Cortex of kidney (tissue), 1 donor: ENCODE measurements at places on chromosomes 11 and 22.

DNA sequence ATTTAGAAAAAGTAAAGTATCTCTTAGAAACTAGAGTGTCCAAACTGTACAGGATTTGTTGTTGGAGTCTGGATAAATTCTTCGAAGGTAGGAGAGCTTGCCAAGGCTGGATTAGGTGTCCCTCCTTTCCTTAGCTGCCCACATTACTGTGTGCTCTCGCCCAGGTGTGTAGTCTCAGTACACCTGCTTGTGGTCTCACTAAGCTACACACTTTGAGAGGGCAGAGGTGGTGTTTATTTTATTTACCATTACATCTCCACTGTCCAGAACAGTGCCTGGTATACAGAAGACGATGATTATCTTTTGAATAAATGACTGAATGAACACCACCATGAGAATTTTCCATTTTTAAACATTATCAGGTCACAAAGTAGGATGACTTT is 36.5 kb downstream of the VSIG10L2 start:
- no peak for DNase-seq

GRCh38 chr11:113182288-113182687 is 132.1 kb upstream of the TTC12 start:
- DNase-seq: no peak

DNA sequence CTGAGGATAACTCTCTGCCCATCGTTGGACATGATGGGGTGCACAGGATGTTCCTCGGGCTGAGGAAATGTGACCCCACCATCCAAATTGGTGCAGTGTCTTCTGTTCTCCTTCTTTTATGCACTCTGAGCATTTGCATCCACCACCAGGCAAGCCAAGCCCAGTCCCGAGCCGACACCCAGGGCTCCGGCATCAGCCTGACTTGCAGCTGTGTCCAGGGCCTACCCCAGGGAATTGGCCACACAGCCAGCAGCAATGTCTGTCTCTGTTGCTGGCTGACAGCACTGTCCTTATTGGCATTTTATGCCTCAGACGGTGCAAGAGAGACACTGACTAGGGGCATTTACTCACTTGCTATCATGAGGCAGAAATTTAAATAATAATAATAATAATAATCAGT is 25.4 kb upstream of the CPT1A start:
- DNase-seq: no peak

DNA sequence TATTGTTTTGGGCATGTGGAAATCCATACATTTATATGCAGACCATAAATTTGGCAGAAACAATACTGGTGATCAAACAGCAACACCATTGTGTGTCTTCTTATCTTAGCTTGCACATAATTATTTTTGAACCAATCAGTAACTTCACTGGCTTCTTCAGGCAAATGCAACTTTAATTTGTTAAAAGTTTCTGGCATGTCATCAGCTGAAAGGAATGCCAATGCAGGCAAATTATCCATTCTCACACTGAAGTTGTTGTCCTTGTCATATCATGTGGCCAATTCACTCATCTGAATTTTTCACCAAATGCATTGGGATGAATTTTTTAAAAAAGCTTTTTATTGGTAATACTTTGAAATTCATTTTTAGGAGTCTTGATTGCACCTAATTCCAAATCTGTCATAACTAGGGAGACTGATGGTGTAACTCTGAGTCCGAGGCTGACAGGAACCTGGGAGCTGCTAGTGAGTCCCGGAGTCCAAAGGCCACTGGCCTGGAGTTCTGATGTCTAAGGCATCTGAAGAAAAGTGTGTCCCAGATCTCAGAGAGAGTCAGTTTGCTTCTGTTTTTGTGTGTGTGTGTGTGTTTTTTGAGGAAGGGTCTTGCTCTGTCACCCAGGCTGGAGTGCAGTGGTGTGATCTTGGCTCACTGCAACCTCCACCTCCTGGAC is 17.4 kb upstream of the OR10V1 start:
- DNase-seq: no peak

DNA sequence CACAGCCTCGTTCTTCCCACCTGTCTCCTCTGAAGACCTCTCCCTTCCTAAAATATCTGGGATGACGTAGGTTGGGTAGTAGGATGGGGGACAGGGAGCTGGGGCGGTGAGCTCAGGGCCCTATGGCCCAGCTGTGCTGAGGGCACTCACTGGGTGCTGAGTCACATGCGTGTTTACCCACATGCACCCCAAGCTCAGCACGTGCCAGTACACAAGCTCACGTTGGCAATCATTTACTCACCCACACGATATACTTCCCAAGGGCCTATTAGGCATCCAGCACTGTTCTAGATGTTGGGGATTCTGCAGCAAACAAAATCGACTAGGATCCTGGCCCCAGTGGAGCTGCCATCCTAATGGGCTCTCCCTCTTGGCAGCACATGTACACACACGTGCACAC is 28.7 kb downstream of the ARAP1 start:
- DNase-seq: no peak

GRCh38 chr11:29119707-29120618 is 896.9 kb downstream of the KCNA4 start:
- no peak for DNase-seq

DNA sequence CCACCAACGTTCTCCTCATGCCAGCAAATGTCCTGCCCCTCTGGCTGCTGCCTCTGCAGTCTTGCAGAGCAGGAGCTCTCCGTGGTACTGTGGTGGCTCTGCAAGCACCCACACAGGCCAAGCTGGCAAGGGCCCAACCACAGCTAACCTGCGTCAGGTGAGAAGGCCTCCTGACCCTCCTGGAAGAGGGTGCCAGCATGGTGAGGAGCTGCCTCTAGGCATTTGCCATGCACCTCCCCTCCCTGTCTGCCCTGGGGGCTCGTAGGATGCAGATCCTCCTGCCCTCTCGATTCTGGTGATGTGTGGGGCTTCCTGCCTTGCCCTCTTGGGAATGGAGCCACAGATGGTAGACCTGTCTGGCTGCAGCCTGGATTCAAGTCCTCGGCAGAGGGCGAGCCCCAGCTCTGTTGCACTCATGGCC is 1408.8 kb downstream of the TBC1D22A start:
- DNase-seq: no peak

GRCh38 chr11:114083391-114084252 is 24.1 kb downstream of the ZBTB16 start:
- DNase-seq: no peak

DNA sequence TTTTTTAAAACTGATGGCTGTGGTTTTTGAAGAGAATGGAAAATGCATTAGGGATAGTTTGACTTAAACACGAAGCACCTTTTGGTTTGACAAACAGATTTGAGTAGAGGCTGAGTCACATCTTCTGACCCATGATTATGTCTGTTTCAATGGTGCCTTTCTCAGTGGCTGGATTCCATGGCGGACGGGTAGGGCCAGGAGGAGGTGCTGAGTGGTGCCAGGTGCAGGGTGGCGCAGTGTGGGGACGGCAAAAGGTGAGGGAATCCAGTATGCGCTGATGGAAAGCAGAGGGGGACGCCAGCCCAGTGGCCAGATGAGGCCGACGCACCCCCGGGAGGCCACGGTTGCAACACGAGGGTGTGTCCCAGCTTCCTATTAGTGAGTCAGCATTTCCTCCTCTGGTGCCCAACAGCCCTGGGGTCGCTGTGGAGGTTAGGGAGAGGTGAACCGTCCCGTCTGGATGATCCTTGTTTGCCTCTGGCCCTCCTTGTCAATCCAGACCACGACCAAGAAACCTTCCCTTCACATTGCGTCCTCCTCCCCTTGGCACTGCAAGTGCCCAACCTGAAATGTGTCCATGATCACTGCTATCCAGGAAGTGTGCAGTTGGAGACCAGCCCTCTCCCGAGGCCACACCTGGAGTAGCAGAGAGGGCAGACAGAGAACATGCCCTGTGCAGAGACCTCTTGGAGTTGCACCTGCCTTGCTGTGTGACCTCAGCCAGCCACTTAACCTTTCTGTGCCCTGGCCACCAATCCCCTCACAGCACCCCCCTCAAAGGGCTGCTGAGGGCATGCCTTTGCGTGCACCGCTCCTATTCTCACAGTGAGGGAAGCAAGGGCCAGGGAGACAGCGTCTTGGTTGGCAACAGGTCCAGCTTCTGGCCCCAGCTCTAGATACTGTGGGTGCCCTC is 32.5 kb upstream of the ATXN10 start:
- DNase-seq: no peak

DNA sequence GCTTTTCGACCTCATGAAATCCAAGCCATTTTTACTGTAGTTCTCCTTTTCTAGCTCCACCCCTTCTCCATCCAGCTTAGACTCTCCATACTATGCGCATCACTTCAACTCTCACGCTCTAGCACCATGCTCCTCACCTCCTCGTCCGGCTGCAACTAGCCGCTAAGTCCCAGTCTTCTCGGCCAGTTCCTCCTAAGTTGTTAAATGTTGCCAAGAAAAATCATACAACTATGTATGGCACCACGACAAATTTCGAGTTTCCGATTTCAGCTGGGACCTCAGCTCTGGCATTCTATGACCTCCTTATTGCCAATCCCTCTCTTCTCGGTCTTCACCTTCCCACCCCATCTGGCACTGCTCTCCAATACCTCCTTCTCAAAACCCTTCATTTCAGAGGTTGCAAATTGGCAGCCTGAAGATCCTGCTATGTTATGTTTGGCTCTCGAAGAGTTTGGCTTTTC is 1.0 kb downstream of the ZNF70 start:
- no peak for DNase-seq

GRCh38 chr11:67519726-67520125 is 3.5 kb downstream of the CABP2 start:
- DNase-seq: no peak

DNA sequence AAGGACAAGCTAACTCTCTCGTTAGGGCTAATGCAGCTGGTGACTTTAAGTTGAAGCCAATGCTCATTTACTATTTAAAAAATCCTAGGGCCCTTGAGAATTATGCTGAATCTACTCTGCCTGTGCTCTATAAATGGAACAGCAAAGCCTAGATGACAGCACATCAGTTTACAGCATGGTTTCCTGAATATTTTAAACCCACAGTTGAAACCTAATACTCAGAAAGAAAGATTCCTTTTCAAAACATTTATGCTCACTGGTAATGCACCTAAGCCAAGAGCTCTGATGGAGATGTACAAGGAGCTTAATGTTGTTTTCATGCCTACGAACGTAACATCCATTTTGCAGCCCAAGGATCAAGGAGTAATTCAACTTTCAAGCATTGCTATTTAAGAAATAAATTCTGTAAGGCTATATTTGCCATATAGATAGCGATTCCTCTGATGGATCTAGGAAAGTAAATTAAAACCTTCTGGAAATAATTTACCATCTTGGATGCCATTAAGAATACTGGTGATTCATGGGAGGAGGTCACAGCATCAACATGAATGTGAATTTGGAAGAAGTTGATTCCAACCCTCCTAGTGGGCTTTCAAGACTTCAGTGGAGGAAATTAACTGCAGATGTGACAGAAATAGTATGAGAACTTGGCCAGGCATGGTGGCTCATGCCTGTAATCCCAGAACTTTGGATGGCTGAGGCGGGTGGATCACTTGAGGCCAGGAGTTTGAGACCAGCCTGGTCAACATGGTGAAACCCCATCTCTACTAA is 14.5 kb downstream of the XNDC1N start:
- DNase-seq: no peak

DNA sequence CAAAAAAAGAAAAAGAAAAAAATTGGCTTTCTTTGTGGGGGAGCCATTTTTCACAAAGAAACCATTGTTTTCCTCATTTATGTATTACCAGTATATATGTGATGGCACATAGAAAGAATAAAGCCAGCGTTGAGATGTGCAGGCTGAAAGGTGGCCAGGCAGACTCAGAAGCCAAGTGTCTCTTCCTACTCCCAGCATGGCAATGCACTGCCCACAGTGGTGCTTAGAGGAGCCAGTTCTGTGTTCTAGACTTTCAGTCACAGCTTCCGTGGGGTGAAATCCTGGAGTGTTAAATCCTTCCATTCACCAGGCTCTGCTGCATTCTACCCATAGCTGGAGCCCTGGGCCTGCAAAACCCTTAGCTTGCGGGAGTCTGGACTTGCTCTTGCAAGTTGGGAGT is 18.9 kb downstream of the SNAP29 start:
- no peak for DNase-seq

GRCh38 chr11:18115360-18116127 is 9.7 kb upstream of the SAAL1 start:
- DNase-seq: no peak

DNA sequence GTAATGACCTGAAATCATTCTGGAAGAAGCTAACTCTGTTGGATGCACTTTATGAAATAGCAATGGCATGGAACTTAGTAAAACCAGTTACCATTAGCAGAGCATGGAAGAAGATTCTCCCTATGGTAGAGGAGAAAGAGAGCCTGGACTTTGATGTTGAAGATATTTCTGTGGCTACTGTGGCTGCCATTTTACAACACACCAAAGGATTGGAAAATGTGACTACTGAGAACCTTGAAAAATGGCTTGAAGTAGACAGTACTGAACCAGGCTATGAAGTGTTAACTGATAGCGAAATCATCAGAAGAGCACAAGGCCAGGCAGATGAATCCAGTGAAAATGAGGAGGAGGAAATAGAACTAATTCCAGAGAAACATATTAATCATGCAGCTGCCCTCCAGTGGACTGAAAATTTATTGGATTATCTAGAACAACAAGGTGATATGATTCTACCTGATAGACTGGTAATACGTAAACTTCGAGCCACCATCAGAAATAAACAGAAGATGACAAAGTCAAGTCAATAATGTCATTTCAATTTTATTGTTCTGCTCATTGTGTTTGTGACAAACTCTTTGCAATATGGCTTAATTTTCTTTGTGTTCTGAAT is 2.0 kb downstream of the JRKL start:
- no peak for DNase-seq

- no peak for DNase-seq
Measured at GRCh38 chr22:25919452-25919851, 177.5 kb downstream of the MYO18B start.

DNA sequence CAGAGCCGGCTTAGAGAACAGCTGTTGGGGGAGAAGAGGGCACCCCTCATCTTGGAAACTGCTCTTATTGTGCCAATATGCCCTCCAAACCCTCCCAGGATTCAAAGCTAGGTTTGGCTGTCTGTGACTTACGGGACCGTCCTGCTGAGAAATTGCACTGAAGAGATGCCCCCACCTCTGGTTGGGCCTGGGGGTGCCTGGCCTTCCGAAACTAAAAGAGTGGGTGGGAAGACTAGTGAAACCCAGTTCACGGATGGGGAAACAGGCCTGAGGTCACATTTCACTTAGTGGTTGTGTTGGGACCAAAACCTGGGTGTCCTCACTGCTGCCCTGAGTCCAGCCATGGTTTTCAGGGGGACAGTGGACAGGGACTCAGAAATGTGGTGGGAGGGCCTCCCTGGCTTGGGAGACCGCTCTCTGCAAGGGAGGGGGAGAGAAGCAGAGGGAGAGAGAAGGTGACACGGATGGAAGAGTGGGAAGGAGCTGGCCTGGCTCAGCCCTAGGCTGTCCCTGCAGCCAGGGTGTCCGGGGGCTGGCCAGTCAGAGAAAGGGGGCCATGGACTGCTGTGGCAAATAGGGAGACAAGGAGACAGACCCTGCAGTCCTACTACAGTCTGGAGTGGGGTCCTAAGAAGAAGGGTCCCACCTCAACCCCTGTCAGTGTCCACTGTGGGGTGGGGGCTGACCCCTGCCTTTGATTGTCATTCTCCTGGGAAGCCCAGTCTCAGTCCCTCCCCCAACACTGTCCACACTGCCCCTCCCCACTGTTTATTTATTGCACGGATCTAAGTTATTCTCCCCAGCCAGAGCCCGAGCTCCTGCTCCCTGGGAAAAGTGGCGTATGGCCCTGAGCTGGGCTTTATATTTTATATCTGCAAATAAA is 13.6 kb downstream of the MAFF start:
- no peak for DNase-seq

GRCh38 chr22:39234472-39234787 is 10.4 kb downstream of the PDGFB start:
- DNase-seq: no peak
